ENCODE measurements at places on chromosomes 13 and 19. TPM values are rescaled to one million over a fixed set of nuclear protein-coding genes. Genes with fewer than 3 reads are reported as not detected.

GRCh38 chr13:99080131-99080530 lies 102.3 kb upstream of the DOCK9 start:
- no peak for DNase-seq

GRCh38 chr19:16397791-16398529 lies 73.3 kb downstream of the KLF2 start:
- no peak for DNase-seq

The LRRC4B gene
- polyA plus RNA-seq, result 1.8 TPM

GRCh38 chr19:52200044-52200443 lies 10.2 kb downstream of the PPP2R1A start:
- no peak for DNase-seq

DNA sequence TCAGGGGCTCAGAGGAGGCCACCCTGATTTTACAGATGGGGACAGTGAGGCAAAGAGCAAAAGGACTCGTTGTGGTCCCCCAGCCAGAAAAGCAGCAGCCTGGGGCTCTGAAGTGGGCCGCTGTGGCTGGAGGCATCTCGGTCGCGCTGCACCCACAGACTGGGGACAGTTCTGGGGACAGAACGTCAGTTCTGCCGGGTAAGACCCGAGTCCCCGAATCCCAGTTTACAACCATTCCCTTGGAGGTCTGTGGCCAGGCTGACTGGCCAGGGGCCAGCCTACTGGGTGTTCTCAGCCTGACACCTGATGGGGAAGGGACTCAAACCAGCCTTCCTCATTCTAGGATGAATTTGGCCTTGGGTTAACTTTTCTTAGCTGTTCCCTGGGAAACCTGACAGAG lies 14.1 kb downstream of the SUGP1 start:
- DNase-seq, result no peak

GRCh38 chr13:36192166-36192565 lies 22.2 kb downstream of the SOHLH2 start:
- no peak for DNase-seq

The CEACAM20 gene
- polyA plus RNA-seq, result 0.39 TPM

DNA sequence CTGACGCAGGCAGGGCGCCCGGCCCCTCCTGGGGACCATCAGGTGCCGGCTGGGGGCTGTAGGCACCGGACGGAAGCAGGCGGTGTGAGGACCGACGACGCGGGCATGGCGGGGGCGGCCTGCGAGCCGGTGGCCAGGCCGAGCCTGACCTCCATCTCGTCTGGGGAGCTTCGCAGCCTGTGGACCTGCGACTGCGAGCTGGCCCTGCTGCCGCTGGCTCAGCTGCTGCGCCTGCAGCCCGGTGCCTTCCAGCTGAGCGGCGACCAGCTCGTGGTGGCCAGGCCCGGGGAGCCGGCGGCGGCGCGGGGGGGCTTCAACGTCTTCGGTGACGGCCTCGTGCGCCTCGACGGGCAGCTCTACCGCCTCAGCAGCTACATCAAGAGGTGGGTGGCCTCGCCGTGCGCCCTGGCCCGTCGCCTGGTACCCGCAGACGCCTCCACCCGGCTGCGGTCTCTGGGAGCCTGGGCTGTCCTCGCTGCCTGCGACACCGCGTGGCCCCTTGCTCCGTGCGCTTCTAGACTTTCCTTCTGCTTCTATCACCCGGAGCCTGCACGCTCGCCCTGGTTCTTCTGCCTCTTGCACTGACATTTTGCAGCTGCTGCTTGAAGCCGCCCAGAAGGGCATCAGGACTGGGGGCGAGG lies 460 bp downstream of the MEDAG start:
- DNase-seq, result no peak

The C13orf42 gene
- polyA plus RNA-seq, result not detected

The CDX2 gene
- polyA plus RNA-seq, result 60.6 TPM

GRCh38 chr13:43908156-43909126 lies 28.7 kb downstream of the LACC1 start:
- peak; percentile 73 for DNase-seq

GRCh38 chr19:290372-291005 lies 714 bp downstream of the PLPP2 start:
- DNase-seq, result peak; percentile 64

The KIR2DL3 gene
- polyA plus RNA-seq, result not detected
